Fibroblast of the conjunctiva (primary cell): ENCODE measurements at places on chromosomes 3 and 15.

DNA sequence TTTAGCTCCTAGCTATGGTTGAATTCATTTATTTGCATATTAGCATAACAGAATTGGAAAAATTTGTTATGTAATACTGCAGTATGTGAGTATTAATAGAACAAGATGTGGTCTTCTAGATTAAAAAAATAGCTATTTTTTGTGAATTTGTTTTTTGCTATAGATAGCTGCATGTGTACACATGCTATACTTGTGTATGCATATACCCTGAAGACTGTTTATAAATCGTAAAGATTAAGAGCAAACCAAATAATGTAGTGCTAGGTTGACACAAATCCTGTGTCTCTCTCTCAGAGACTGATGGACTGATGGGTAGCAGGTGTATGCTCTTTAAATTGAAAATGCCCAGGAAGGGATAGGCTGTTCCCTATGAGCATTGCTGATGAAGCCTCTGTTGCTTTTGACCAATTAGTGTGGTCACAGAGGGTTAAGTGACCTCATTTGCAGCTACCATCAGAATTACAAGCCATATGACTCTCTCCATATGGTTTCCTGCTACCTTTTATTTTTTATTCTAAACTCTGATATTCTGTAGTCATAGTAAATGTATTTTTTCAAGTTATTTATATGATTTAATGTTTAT, 9.0 kb downstream of the PLCL2 start:
- DNase-seq, result no peak

- no peak for DNase-seq
These were observed 132.1 kb downstream of the RORA start for GRCh38 chr15:61097043-61097442.

DNA sequence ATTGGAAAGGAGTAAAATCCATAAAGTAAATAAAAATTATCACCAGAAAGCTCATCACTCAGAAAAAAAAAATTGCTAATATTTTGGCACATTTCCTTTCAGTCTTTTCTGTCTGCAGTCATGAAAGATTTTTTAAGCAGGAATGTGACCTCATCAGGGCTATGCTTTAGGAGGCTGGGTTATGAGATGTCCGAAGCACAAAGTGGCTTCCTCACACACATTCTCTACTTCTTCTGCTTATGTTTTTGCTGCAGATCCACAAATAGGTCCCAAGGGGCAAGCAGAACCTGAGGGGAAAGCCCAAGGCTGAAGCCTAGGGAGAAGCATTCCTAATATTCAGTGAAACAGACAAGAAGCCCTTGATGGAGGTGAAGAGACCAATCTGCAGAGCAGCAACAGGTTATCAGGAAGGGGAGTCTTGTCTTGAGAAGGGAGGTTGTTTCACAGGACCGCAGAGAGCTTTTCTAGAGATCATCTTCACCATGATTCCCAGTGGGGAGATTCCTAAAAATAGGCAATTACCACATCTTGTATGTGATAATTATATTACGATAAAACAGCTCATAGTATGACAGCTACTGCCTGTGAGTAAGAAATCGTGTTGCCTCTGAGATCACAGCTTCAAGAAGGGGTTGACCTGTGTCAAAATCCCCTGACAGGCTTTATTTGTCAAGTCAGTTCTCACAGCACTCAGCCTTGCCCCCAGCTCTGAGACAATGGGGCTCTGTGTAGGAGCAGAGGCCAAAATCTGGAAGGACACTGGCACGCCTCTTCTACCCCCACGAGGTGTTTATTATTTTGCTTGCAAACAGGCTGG, 60.5 kb downstream of the IGF2BP2 start:
- no peak for DNase-seq

DNA sequence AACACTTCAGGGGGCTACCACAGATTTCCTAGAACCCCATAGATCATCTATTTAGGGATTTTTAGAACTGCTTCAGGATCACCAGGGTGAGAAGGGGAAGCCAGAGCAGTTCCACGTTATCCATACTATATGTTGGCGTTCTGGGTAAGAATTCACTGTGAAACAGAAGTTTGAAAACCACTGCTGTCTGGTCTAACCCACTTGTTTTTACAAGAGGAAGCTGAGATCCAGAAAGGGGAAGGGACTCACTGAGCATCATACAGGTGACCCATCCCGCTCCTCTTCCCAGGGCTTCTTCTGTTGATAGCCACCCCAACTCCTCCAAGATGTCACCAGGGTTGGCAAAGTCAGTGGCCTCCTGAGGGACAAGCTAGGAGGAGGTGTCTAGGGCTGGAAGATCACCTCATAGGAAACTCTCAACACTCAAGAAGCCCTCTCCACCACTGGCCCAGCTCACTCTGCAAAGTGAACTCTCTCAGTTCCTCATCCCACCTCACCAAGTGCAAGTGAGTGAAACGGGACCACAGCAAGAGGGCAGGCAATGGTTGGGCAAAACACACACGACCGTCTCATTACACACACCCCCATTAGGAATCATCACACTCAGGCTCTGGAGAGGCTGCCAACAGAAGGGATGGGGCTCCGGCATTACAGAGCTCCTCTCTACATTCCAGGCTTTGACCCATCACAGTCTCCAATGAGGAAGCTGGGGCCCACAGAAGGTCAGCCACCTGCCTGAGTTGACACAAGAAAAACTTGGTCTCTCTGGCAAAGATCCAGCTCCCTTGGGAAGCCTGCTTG, 1.8 kb downstream of the DAPK2 start:
- DNase-seq, result no peak

DNA sequence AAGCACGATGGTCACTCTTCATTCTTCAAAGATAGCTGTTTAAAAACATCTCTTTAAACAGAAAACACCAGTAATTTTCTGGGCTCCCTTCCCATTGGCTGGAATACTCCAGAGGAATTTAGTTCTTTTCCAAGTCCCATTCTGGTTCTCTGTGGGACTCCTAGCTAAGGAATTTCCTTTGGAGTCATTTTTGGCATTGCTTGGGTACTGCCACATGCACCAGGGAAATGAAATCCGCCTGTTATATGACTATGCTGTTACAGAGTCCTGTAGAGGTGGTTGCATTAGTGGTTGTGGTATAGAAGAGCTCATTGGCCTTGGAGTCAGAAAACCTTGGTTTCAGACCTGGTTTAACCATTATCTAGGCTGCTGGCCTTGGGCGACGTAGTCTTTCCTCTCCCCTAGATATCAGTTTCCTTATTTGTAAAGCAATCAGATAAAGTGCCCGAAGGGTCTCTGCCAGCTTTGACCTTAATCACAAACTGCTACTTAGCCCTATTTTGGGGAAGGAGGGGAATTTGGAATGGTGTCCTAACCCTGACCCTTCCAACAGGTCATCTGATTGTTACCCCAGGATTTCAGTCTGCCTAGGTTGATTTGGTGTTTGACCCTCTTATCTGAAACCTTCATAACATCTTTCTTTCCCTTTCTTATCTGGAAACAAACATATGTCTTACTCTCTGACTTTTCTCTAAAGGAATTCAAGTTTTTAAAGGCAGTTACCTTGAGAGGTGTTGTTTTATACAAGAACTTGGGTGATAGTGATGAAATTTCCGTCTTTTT, 13.4 kb downstream of the RTP1 start:
- DNase-seq, result no peak

GRCh38 chr15:79863886-79864285, 32.9 kb downstream of the MTHFS start:
- DNase-seq, result no peak

- no peak for DNase-seq
These were observed 16.5 kb downstream of the TPM1 start for GRCh38 chr15:63059075-63059474.

DNA sequence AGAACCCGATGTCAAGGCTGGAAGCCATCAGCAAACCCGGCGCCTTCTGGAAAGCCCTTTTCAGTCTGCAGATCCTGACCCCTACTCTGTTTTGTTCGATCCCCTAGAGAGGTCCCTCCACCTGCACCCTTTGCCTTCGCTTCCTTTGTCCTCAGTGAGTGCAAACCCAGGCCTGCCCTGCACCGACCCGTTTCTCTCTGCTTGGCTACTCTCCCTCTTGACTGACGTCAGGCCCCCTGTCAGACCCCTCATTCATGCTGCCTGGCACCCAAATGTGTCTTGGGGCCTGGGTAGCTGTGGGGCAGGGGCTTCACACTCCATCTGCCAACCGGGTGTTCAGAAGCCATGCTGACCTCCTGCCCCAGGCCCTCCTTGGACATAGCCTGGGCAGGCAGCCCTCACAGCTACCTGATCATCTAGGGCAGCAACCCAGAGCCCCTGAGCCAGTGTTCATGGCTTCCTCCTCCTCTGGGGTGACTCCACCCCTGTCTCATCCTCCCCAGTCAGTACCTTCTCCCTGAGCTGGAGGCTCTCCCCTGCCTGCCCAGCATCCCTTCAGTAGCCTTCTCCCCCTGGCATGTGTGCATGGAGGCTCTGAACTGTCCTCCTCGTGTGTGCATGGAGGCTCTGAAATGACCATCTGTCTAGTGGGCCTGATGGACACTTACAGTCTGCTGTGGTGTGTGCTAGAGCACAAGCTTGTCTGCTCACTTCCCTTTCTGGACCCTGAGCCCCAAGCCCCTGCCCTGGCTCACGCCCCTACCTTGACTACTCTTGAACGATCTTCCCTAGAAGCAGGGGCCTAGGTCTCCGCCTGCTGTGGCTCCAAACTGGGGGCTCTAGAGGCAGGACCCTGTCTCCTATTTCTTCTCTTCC, 69.4 kb downstream of the EXOG start:
- DNase-seq, result no peak

GRCh38 chr3:42066516-42067181, 24.5 kb upstream of the TRAK1 start:
- peak; percentile 54 for DNase-seq
